ENCODE measurements at places on chromosomes 3 and 15. TPM values are rescaled to one million over a fixed set of nuclear protein-coding genes. Genes with fewer than 3 reads are reported as not detected.

THBS1 gene
- total RNA-seq = 174 TPM

IFT122 gene
- total RNA-seq = 65.7 TPM

CHDH gene
- total RNA-seq = 1.5 TPM

TMCO5A gene
- not detected for total RNA-seq

LMCD1 gene
- 95.7 TPM for total RNA-seq

GOLGA6A gene
- total RNA-seq = 0.14 TPM

CELF6 gene
- total RNA-seq = 3.4 TPM

OR5H2 gene
- not detected for total RNA-seq

GABRR3 gene
- total RNA-seq = not detected

GRCh38 chr3:136093771-136094170, 102.4 kb downstream of the MSL2 start:
- DNase-seq = no peak
- H3K27me3 ChIP-seq = no peaks in the 10 kb centered on the region
- H3K4me1 ChIP-seq = no peaks in the 10 kb centered on the region
- H3K36me3 ChIP-seq = peaks cover 2% of the 10 kb centered on the region

DNA sequence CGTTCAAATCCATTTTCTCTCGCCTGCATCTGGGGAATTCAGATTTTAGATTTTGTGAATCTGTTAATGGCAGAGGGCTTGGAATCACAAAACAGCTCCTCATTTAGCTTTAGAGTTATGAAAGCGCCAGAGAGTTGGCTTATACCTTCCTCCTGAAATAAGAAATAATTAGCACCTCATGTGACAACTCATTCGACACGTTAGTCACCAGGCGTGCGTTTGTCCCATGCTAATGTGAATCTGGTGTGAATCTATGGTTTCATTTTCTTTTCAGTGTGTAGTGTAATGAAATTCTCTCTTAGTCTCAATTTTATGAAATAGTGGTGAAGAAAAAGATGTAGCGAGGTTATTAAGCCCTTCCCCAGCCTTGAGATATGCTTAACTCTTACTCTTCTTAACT, 89.4 kb downstream of the EDEM1 start:
- H3K36me3 ChIP-seq = no peaks in the 10 kb centered on the region
- no peaks in the 10 kb centered on the region for H3K27me3 ChIP-seq
- H3K4me1 ChIP-seq = no peaks in the 10 kb centered on the region
- H3K4me3 ChIP-seq = no peak overlapping the region
- DNase-seq = no peak

DNA sequence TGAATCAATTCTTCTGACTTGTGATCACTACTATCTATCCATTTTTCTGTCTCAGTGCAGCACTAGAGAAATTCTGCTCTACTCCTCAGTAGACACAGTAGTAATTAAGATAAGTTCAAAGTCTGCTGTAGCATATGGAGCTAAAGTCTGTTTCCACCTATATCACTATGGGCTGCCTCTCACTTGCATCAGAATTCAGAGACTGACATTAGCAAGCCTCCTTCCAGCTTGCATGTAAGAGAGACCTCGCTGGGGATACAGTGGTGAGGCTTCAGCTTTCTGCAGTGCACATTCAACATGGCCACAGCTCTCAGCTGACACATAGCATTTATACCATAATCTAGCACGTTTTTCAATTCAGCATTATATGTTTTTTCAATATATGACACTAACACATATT, 217.0 kb downstream of the PLOD2 start:
- no peaks in the 10 kb centered on the region for H3K4me1 ChIP-seq
- no peaks in the 10 kb centered on the region for H3K27me3 ChIP-seq
- no peak overlapping the region for H3K4me3 ChIP-seq
- no peak for DNase-seq

DNA sequence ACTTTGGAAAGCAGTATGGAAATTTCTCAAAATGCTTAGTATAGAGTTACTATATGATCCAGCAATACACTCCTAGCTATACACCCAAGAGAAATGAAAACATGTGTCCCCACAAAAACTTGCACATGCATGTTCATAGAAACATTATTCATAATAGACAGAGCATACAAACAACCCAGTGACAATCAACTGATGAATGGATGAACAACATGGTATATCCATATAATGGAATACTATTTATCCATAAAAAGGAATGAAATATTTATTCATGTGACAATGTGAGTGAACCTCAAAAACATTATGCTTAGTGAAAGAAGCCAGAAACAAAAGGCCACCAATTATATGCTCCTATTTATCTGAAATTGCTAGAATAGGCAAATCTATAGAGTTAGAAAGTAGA, 6.7 kb downstream of the MYH15 start:
- no peaks in the 10 kb centered on the region for H3K4me1 ChIP-seq
- DNase-seq = no peak
- H3K27ac ChIP-seq = no peak overlapping the region
- H3K27me3 ChIP-seq = no peaks in the 10 kb centered on the region
- no peaks in the 10 kb centered on the region for H3K36me3 ChIP-seq

DNA sequence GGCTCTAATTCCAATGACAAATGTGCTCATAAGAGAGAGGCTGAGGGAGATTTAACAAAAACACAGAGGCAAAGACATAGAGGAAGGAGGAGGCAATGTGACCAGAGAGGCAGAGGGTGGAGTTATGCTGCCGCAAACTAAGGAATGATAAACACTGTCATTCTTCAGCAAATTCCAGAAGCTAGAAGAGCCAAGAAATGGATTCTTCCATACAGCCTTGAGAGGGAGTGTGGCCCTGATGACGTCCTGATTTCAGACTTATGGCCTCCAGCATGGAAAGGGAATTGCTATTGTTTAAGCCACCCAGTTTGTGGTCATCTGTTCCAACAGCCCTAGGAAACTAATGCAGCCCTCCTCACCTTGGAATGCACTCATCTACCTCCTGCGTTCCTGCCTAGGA, 30.5 kb downstream of the CD47 start:
- H3K4me1 ChIP-seq = no peaks in the 10 kb centered on the region
- DNase-seq = no peak
- peaks cover 11% of the 10 kb centered on the region for H3K36me3 ChIP-seq
- H3K27ac ChIP-seq = no peak overlapping the region

- no peaks in the 10 kb centered on the region for H3K36me3 ChIP-seq
- DNase-seq = no peak
- no peaks in the 10 kb centered on the region for H3K4me1 ChIP-seq
Observed at GRCh38 chr15:39235084-39235795, 345.6 kb upstream of the THBS1 start.

DNA sequence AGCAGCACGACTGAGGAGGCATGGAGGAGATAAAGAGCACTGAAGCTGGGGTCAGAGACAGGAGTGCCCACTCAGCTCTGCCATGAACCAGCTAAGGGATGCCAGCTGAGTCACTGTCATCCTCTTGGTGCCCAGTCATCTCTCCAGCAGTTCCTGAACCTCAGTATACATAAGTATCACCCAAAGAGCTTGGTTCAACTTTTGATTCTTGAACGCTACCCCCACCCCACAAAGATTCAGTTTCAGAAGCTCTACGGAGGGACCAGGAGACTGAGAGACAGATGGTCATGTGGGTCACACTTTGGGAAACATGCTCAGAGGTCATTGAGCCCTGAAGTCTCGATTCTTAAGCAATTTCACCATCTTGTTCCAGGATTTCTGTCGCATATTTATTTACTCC, 108.4 kb downstream of the ALDH1A2 start:
- no peaks in the 10 kb centered on the region for H3K27me3 ChIP-seq
- DNase-seq = no peak
- H3K4me1 ChIP-seq = no peaks in the 10 kb centered on the region
- no peak overlapping the region for H3K27ac ChIP-seq
- peaks cover 3% of the 10 kb centered on the region for H3K36me3 ChIP-seq
- no peak overlapping the region for H3K4me3 ChIP-seq

GRCh38 chr3:106759731-106760130, 617.5 kb upstream of the CCDC54 start:
- peak; percentile 13 for DNase-seq
- H3K4me1 ChIP-seq = no peaks in the 10 kb centered on the region
- no peaks in the 10 kb centered on the region for H3K36me3 ChIP-seq
- H3K27me3 ChIP-seq = no peaks in the 10 kb centered on the region
- H3K27ac ChIP-seq = no peak overlapping the region

- H3K36me3 ChIP-seq = no peaks in the 10 kb centered on the region
- no peak overlapping the region for H3K4me3 ChIP-seq
- no peaks in the 10 kb centered on the region for H3K4me1 ChIP-seq
Observed at GRCh38 chr3:198071602-198072287, 111.7 kb downstream of the LMLN start.

- H3K4me1 ChIP-seq = no peaks in the 10 kb centered on the region
- no peak overlapping the region for H3K4me3 ChIP-seq
Observed at GRCh38 chr15:79078763-79079410, 11.7 kb downstream of the RASGRF1 start.

DNA sequence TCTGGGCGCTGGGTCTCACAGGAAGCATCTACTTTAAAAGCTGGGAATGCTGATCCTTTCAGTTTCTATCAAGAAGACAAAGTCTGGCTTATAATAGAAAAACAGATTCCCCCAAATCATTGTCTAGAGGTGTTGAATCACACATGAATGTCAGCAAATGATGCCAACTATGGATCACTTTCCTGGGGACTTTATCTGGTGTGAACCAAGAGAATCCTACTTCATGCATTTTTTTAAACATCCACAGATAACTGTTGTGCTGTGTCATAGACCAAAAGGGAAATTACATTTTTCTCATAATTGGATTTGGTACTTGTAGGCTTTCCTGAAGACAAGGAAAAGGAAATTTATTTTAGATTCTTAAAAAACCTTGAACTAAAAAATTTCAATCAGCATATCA, 132.7 kb downstream of the CD47 start:
- peaks cover 29% of the 10 kb centered on the region for H3K4me1 ChIP-seq
- no peak overlapping the region for H3K27ac ChIP-seq
- H3K27me3 ChIP-seq = no peaks in the 10 kb centered on the region

DNA sequence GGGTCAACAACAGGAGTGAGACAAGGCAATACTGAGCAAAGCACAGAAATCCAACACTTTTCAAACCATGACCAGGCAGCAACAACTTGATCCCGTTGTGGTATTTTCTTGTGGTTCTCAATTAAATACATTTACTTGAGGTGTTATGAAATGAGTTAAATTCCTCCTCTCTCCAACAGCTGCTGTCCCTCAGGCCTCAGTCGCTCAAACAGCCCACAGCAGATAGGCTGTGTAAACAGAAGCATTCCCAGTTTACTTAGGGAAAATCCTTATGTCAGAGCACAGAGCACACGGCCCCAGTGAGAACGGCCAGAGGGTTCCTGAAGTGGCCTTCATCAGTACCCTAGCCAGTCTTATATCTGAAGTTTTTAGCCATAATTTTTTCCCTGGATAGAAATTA, 359.9 kb downstream of the AGBL1 start:
- H3K4me3 ChIP-seq = no peak overlapping the region
- DNase-seq = peak; percentile 94
- no peaks in the 10 kb centered on the region for H3K27me3 ChIP-seq

GRCh38 chr15:67386947-67387346, 132.4 kb downstream of the IQCH start:
- no peaks in the 10 kb centered on the region for H3K36me3 ChIP-seq
- H3K4me1 ChIP-seq = no peaks in the 10 kb centered on the region
- H3K27ac ChIP-seq = no peak overlapping the region
- no peak overlapping the region for H3K4me3 ChIP-seq
- H3K27me3 ChIP-seq = peaks cover 7% of the 10 kb centered on the region

DNA sequence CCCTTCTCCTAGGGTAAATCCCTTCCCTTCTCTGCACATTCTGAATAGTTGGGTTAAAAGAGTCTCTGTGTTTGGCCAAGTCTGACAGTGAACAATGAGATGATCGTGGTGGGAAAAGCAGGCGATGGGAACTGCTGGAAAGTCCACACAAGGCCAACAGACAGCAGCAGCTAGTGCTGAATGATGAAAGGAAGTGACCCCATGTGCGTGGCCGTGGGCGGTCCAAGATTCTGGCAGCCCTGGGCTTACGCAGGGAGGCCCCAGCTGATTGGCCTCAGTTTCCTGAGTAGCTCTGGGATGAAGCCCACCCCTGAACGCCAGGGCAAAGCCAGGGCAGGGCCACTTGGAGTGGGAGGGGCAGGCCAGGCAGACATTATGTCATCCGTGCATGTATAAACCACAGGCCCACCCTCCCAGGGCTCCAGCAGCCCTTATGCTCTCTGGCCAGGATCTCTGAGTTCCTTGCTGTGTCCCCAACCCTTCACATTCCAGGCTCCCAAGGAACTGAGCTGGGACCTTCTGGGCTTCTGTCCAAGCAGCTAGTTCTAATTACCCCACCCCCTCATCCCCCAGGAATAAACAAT, 57.8 kb downstream of the CDC25A start:
- H3K27ac ChIP-seq = peak overlapping the region; percentile 76
- no peaks in the 10 kb centered on the region for H3K27me3 ChIP-seq
- no peak overlapping the region for H3K4me3 ChIP-seq
- no peaks in the 10 kb centered on the region for H3K36me3 ChIP-seq

DNA sequence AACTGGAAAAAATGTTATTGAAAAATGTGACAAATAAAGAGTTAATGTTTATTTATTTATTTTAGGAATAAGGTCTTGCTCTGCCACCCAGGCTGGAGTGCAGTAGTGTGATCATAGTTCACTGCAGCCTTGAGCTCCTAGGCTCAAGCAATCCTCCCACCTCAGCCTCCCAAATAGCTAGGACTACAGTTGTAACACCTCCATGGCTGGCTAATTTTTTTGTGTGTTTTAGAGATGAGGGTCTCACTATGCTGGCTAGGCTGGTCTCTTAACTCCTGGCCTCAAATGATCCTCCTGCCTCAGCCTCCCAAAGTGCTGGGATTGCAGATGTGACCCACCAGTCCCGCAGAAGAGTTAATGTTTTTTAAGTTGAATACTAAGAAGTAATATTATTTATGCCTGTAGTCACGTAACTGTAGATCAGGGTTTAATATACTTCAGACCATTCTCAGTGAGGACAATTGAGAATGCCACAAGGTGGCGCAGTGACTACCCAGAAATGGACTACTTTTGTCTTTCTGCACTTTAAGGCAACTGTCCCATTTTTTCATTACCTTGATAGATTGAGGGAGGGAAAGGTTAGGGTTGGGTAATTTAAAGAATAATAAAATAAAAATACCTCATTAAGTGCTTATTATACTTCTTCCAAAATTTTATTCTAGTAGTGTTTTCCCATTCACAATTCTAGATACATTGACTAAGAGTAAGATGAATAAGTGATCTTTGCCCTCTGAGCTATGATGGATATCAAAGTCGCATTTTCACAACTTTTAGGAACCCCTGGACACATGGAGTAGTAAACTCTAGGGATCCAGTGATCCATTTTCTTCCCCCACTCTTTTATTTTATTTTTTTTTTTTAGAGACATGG, 6.0 kb downstream of the MUC13 start:
- H3K27me3 ChIP-seq = no peaks in the 10 kb centered on the region
- H3K27ac ChIP-seq = no peak overlapping the region
- DNase-seq = peak; percentile 74
- H3K36me3 ChIP-seq = no peaks in the 10 kb centered on the region
- H3K4me3 ChIP-seq = no peak overlapping the region

All from lung (tissue), 17 donors.